ENCODE measurements at places on chromosomes 2 and 18.
A peak's percentile ranks its signal among the peaks of the same experiment; 100 is the strongest.

GRCh38 chr2:220243571-220243970, 616.1 kb downstream of the SLC4A3 start:
- no peak for DNase-seq

DNA sequence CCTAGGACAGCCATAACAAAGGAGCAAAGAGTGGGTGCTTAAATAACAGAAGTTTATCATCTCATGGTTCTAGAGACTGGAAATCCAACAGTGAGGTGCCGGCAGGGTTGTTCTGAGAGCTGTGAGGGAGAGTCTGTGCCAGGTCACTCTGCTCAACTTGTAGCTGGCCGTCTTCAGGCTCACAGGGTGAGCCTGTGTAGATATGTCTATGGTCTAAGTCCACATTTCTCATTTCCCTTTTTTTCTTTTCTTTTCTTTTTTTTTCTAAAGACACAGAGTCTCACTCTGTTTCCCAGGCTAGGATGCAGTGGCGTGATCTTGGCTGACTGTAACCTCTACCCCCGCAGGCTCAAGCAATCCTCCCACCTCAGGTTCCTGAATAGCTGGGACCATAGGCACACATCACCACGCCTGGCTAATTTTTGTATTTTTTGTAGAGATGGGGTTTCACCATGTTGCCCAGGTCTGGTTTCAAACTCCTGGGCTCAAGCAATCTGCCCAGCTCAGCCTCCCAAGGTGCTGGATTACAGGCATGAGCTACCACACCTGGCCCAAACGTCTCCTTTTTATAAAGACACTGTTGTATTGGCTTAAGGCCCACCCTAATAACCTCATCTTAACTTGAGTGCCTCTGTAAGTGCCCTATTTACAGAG, 142.2 kb downstream of the SP3 start:
- no peak for DNase-seq

DNA sequence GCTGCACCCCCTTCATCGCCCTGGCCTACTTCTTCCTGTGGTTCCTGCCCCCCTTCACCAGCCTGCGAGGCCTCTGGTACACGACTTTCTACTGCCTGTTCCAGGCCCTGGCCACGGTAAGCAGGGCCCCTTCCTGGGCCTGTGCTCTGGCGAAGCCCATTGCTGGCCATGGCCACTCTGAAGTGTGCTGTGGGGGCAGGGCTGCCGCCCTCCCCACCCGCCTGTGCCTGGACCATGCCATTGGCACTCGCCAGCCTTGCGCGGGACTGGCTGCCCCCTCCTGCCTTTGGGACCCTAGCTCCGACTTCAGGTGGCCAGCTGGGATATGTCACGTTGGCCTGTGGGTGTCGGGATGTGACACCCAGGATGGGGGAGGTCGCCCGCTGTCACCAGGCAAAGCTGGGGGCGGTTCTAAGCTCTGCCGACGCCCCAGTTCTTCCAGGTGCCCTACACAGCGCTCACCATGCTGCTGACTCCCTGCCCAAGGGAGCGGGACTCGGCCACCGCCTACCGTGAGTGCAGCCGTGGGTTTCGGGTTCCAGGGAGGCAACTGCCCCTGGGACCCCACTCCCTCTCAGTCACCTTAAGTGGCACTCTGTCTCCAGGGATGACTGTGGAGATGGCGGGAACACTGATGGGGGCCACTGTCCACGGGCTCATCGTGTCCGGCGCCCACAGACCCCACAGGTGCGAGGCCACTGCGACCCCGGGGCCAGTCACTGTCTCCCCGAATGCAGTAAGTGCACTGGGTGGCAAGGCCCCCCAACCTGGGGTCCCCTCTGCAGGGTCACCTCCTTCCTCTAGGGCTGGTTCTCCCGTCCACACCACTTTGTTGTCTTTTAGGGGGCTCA, 7.2 kb downstream of the MFSD2B start:
- DNase-seq: no peak

DNA sequence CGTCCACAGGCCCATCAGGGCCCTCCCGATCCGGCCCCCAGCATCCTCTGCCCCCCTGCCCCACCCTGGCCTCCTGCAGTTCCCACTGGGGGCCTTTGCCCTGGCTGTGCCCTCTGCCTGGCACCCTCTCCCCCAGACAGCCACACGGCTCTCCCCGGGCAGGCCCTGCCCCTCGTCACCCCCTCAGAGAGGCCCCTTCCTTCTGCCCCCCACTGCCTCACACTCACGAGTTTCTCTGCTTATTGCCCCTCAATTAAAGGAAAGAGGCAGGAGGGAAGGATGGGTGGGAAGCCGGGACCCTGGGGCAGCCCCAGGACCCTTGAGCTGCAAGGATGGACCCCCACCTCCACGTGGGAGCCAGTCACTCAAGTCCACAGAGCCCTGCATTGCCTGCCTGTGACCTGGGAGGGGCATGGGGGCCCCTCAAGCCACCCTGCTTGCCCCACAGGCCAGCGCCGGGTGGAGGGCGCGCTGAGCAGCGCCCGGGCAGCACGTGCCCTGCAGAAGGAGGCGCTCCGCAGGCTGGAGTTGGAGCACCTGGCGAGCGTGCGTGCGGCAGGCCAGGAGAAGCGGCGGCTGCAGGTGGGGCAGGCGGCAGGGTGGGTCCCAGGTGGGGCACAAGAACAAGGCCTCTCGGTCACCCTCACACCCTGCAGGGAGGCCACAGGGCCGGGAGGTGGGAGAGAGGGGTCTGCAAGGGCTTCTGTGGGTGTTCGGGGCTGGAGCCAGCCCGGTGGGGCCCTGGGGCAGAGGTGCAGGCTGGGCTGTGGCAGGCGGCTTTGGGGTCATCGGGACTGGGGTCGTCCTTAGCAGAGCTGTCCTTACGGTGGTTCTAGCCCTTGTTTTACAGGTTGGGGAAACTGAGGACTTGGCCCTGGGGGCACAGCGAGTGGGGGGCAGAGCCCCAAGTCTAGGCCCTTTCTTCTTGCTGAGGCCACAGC, 30.5 kb upstream of the SNED1 start:
- no peak for DNase-seq

- no peak for DNase-seq
Measured at GRCh38 chr2:224956706-224957105, 85.6 kb downstream of the DOCK10 start.

GRCh38 chr2:236988690-236989624, 96.7 kb upstream of the COPS8 start:
- DNase-seq: no peak

- no peak for DNase-seq
Measured at GRCh38 chr2:216773072-216773471, 77.7 kb upstream of the IGFBP5 start.

GRCh38 chr18:50218432-50219197, 23.7 kb upstream of the MYO5B start:
- no peak for DNase-seq

DNA sequence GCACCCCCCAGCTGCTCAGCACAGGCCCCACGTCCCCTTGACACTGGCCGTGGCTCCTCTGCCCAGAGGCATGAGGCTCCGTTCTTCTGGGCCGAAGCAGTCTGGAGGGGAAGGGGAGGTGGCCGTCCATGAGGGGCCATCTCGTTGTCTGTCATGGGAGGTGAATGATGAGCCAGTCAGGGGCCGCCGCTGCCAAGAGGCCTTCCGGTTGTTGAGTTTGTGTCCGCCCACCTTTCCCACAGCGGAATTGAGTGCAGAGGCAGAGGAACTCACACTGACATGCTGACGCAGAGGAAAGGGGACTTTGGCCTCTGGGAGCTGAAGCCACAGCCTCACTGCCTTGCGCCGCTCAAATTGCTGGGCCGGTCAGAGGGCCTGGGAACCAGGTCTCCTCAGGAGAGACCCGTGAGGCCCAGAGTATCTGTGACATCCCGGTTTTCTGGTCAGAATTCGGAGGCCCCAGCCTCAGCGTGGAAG, 268.4 kb downstream of the ATAD2B start:
- DNase-seq: no peak

DNA sequence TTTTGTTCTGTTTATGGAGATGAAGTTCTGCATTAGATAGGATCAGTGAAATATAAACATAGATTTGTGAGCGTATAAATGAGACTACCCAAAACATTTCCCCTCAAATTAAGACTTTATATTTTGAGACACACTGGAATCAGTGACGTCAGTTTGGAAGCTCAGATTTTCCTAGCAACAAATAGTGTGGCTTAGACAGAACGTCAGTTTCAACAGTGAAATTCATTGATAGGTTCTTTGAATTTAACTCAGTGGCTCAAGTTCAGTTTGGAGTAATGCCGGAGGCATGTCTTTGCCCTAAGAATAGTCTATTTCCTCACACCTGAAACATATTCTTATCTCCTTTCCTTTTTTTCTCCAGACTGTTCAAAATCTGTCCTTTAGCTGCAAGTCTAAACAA, 113.6 kb upstream of the ARHGAP15 start:
- no peak for DNase-seq

DNA sequence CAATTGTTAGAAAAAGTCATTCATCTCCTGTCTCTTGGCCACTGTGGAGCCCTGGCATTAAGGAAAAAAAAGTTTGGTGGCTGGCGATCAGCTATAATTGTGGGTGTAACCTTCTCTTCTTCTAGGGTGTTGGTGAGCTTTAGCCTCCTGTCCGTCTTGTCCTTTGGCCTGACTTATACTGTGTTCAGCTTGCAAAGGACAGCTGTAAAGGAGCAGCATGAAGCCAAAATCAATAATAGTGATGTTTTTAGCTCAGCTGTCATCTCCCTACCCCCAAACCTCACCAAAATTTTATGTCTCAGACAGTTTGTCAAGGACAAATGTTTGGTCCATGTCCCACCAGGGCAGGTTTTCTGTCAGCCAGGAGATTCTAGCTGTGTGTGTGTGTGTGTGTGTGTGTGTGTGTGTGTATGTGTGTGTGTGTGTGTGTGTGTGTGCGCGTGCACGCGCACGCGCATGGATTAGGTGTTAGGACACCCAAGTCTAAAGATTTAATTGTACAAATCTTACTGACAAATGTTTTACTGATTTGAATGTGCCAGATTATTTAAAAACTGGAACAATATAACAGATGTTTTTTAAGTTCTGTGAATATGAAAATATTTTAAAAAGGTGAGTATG, 109.2 kb downstream of the PTPRM start:
- DNase-seq: no peak

DNA sequence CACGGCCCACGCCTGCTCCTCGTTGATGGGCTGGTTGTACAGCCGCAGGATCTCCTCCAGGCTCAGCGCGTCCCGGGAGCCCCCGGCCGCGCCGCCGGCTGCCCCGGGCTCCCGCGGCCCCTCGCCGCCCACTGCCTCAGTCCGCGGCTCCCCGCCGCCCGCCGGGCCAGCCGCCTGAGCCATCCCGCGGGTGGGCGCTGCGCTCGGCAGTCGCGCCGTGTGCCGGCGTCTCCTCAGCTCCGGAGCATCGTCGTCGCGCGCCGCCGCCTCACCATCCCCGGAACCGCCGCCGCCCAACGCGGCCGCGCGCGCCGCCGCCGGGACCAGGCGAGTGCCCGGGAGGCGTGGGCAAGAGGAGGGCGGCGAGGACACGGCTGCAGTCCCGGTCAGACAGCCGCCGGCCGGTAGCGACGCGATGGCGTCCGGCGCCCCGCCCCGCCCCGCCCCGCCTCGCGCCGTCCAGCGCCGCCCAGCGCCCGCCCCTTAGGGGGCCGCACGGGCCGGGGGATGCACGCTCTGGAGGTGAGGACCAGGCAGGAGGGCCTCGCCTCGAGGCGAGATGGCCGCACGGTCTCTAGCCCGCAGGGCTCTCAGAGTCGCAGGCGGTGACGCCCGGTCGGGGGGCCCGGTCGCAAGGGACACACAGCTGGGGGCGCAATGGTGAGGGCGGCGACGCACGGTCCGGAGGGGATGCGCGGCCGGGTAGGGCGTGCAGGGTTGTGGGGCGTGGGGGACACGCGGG, at the start of gene SPIRE1:
Gene SPIRE1 (minus strand): TSS at position 424 of the 742 bp plus-strand sequence. CDS start 241 bp downstream, at position 183.
- DNase-seq: peak; percentile 9

DNA sequence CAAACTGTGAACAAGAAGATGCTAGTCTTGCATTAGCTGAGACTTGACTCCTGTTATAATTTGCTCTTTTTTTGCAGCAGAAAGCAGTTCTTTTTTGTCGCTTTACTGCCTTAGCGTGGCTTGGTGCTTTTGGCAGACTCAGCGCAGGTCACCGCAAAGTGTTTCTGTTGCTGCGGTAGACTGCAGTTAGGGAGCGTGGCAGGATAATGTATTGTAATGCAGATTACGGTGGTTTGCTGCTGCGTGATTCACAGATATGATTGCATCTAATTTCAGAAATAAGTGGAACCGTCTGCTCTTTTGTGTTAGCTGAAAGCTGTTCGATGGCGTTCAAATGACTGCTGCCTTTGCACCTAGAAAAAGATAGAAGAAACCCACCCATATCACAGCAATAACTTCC, 131.6 kb upstream of the SATB2 start:
- DNase-seq: no peak

DNA sequence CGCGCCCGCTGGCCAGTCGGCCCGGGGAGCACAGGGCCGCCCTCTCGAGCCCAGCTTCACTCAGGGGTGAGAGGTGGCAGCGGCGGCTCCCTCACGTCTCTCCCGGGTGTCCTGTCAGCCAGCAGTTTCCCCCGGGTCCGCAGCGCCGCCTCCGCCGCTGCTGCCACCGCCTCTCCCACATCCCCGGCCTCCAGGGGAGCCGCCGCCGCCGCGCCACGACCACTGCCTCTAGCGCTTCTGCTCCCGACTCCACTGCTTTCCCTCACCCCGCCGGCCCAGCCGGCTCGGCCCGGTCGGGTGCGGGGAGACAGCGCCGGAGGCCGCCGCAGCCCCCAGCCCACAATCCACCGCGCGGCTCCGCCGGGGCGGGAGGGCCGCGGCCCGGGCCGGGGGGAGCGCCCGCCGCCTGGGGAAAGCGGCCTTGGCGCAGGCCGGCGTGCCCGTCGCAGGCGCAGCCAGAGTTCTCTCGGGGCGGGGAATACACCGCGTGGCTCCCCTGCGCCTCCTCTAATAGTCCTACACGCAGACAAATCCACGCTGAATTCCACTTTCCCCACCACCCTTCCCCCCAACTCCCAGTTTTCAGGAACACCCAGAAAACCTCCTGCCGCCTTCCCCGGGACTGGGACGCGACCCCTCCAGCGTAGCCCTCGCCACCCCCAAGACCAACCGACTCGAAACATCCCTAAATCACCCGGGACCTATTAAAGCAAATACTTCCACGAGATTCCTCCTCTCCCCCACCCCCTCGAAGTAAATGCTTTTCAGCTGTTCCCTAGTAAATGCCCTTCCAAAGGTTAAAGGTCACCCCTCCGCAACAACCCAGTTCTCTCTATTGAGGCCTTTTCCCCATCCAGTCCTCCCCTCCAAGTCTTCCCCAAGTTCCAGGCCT, at the start of gene VPS54:
Gene VPS54 (minus strand): TSS at position 346 of the 892 bp plus-strand sequence. CDS start 35,429 bp downstream, outside the sequence.
- no peak for DNase-seq

GRCh38 chr2:85170938-85171475, 37.8 kb downstream of the TCF7L1 start:
- DNase-seq: no peak

- DNase-seq: no peak
Measured at GRCh38 chr2:127874378-127875269, 11.1 kb downstream of the AMMECR1L start.

DNA sequence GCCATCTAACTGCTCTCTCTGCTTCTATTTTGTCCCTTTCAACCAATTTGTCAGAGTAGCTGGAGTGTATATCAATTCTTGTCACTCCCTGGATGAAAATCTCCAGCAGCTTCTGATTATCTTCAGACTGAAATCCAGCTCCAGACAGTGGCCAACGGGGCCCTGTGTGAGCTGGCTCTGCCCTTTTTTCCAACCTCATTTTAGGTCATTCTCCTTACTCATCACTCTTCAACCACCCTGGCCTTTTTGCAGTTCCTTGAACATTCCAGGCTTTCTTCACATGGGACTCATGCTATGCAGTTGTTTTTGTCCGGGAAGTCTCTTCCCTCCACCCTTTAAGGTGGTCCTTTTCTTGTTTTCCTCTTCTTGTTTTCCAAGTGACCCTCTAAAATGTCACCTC, 15.4 kb upstream of the FAP start:
- no peak for DNase-seq

Measured in NCI-H1436 treated with DMSO at 0.1 percent for 48 hours (cell line).